ENCODE measurements at places on chromosomes 5 and 9.

DNA sequence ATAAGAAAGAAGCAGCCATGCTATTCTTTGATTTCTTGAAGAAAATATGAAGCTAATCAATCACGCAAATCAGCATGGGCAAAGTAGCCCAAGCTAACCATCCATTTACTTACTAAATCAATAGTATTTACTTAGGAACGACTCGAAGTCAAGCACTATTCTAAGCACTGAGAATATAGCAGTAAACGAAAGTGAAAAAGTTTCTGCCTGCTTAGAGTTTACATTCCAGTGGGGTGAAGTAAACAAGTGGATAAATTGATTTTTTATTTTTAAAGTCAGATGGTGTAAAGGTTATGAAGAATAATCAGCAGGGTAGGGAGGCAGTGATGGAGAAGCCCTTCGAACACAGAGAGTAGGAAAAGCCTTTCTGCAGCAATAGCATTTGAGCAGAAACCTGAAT lies 5.5 kb downstream of the TSTD2 start:
- no peak for DNase-seq

GRCh38 chr5:33713136-33713765 lies 178.5 kb downstream of the ADAMTS12 start:
- DNase-seq: no peak

DNA sequence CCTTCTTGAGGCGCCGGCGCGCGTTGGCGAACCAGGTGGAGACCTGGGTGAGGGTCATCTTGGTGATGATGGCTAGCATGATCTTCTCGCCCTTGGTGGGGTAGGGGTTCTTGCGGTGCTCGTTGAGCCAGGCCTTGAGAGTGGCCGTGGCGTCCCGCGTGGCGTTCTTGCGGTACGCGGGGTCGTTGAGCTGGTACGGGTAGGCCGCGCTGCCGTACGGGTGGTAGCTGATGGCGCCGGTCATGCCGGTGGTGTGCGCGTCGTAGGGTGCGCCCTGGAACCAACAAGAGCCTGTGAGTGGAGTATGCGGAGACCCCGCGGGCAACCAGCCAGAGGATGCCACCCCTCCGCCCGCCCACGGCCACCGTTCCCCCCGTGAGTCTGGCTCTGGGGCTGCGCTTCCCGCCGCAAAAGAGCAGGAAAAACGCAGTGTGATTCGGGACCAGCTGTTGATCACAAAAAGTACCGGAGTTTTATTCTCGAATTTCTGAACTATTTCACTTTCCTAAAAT lies 1.9 kb downstream of the IRX2 start:
- no peak for DNase-seq

DNA sequence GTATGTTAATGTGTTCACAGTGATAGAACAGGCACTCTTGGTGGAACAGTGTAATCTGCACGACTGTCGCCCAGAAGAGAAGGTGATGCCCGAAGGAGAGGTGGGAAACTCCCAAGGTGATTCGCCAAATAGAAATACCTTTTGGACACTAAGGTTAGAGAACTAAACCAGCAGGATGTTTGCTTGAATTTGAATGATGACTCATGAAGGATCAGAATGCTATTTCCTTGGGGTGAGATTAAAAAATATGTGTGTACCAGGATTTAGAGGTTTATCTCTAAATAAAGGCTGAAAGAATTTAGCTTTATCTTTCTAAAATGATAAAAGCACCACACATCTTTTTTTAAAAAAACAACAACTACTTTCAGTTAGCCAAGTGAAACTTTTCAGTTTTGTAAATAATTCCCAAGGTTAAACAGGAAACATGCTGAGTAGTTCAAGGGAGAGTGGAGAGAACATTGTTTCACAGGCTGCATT lies 297.4 kb upstream of the TAS2R1 start:
- no peak for DNase-seq

- DNase-seq: no peak
Observed at GRCh38 chr5:108118813-108119514, 262.9 kb downstream of the FBXL17 start.

DNA sequence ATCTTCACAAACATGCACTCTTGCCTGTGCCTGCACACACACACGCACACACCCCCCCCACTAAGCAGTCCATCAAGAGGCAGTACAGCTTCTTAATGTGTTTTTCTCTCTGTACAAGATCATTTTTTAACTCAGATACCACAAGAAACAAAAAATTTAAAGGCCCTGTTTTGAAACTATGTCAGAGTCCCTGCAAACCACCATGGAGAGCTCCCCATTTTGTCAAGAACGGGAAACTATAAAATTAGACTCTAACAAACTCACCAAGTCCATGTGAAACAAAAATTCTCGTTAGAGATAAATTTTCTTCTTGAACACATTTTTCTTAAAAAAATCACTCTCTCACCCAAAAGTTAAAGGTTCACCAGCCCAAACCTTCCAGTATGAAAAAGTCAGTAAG lies 86.3 kb downstream of the ELAVL2 start:
- no peak for DNase-seq

- no peak for DNase-seq
Observed at GRCh38 chr9:27247756-27248155, 49.2 kb downstream of the EQTN start.

DNA sequence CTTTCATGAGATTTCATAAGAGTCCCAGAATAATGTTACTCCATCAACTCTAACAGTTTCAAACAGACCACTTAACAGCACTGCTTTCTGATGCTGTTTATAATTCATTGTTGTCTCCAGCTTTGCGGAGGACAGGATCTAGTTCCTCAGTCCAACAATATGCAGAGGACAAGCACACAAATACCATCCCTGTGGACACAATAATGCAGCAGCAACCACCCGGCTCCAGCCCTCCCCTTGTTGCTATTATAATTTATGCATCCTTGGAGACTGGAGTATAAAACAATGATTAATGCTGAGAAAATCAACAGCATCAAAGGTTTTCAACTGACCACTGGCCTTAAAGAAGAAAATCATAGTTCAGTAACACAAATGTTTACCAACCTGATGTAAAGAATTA lies 108.3 kb downstream of the DENND1A start:
- DNase-seq: no peak

GRCh38 chr9:107465467-107466451 lies 23.8 kb downstream of the KLF4 start:
- DNase-seq: no peak

GRCh38 chr5:13749766-13750165 lies 194.7 kb downstream of the DNAH5 start:
- DNase-seq: no peak

DNA sequence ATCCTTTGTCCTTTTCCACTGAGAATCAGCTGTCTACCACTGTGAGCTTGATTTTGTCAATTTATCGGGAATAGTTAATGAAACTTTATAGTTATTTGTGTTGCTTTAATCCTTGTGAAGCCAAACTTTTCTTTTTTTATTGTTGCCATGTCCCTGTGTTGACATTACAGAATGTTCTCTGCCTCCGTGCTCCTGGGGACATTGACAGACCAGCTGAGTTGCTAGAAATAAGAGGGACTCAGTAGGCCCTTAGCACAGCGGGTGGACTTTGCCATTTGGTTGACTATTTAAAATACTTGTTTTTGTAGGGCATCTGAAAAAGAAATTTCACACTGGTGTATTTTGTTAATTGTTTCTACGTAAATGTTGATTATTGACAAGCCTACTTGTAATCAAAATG lies 70.5 kb downstream of the IL31RA start:
- DNase-seq: no peak

All from stimulated activated CD4-positive, alpha-beta T cell treated with anti-CD3 and anti-CD28 coated beads, Interleukin-12 subunit alpha, Interleukin-12 subunit beta, amount 100 ng/mL, for 48 hours (primary cell).